ENCODE measurements at places on chromosomes 5 and 9.

GRCh38 chr9:97109194-97109811, 70.4 kb upstream of the CTSV start:
- DNase-seq: peak; percentile 44

GRCh38 chr9:89795538-89796195, 190.9 kb downstream of the GADD45G start:
- no peak for DNase-seq

DNA sequence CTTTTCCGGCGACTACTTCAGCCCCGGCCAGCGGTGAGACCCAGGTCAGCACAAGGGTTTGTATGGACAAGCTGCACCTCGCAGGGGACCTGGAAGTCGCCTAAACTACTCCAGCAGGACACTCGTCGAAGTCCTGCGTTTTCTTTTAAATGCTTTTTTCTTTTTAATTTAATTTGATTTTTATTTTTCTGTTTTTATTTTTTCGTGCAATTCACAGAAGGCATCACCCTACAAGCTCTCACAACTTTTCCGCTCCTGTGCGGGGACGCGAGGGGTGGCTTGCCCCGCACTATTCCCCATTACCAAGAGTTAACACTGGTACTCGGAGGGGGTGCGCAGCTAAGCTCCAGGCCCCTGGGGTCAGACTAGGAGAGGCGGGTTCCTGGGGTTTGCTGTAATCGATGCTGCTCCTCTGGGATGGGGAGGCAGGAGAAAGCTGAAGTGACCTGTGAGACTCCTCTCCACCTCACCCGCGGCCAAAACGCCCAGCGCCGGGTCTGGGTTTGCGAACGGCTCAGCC, 1.3 kb downstream of the EDIL3 start:
- DNase-seq: no peak

- DNase-seq: no peak
Measured at GRCh38 chr5:177501874-177502678, 4.7 kb upstream of the PDLIM7 start.

DNA sequence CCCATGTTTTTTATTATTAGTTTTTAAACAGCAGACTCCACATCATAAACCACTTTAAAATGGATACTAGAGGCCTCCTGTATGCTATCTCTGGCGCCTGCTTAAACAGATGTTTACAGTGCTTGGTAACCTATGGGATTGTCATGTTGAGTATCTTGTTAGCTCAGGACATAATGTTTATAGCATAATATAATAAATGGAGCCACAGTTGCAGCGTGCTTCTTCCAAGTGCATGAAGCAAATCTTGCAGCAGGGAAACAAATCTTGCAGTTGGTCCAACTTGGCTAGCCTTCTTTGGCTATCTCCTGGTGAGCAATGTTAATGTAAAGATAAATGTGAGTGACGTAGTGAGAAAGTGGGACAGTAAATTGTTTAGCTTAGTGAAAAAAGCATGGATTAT, 2.8 kb downstream of the GHR start:
- no peak for DNase-seq

DNA sequence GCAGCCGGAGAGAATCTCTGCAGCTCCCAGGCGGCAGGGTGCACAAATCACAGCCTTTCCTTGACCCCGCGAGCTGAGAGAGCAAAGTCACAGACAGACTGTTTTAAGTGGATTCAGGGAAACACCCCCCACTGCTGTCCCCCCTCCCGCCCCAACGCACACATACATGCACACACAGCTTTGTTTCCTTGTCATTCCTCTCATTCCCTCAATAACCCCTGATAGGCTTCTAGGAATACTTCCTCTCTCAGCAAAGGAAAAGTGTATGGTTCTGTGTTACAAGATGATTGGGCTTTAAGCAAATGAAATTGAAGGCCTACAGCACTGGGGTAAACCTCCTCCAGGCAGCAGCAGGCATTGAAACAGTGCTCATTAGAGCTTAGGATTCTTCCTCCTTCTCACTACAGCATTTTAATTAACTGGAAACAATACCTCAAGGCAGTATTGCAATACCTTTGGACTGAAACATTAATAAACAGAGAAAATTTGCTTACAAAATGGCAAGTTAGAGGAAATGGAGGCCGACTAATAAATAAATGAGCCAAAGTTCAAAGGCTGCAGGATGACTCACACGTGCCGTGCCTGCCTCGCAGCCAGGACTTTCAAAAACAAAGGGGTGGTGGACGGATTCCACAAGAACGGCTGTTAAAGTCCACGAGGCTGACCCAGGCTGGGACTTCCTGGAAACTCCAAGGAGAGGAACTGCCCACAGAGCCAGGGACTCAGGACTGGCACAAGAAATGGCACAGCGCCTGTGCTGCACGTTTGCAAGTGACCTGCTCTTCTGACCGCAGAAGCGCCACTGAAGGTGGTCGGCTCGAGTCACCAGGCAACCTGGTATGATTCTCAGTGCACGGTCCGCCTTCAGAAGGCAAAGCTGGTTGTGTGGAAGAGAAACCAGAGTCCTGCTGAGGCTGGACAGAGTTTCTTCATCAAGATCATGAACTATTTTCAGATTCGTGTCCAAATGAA, 236.2 kb downstream of the SYK start:
- DNase-seq: no peak

DNA sequence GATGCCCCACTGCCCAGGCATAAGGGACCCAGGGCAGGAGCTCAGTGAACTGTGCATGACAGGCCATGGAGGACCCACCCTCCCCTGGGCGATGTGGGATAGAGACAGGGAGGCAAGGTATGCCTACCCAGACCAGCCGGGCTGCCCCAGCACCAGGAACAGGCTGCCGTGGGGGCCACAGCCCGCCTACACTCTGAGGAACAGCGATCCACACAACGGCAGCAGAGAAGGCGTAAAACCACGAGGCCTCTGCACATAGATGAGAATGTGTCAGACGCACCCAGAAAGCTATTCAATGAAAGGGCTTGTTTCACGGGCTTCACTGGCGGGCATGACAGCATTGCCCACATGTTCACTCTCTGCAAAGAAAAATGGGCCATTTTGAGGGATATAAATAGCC, 49.5 kb downstream of the SEMA4D start:
- DNase-seq: no peak

DNA sequence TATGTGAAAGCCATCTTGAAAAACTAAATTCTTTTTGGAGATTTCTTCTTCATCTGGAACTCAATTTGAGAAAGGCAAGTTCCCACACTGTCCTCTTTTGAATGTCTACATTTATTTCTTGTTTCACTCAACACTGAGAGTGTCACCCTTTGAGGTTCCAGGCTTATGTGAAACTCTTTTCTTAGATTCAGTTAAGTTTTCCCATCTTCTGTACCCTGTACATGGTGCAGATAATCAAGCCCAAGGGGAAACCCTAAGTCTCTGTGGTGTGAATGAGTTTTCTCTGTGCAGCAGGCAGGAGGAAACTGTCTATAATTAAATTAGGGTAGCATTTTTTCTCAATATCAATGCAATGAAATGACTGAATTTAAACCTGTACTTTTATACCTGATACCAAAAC, 72.3 kb upstream of the PRLR start:
- DNase-seq: no peak

- DNase-seq: no peak
Measured at GRCh38 chr5:72451741-72452505, 55.3 kb downstream of the ZNF366 start.

DNA sequence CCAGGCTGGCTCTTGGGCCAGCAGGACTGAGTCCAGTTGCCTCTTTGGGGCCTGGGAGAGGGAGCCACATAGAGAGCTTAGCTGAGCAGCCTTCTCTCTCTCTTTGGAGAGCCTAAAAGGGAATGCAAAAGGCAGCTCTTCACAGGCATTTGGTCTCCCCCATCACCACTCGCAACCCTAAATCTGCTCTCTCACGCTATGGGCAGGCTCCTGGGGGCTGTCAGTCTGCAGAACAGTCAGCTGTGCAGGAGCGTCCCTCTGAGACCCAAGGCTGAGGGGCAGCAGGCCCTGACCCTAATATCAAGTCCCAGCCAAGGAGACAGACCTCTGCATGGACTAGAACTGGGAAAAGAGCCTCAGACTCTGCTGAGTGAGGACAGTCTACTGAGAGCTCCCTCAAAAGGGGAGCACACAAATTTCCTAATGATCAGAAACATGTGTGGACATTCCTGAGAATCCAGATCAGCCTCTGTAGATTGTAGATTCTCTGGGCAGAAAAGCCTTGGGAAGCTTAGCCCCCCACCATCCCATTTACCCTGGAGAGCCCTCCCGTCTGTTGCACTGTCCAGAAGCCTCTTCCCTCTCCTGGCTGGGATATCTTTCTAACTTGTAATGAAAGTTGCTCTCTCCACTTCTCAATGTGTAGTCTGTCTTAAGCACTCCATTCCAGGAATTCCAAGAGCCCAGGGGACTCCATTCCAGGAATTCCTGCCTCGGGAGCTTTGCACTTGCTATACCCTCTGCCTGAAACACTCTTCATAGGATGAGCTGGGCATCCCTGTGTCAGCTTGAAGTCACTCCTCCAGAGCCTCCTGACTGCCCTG, 79.4 kb downstream of the FAM114A2 start:
- no peak for DNase-seq

DNA sequence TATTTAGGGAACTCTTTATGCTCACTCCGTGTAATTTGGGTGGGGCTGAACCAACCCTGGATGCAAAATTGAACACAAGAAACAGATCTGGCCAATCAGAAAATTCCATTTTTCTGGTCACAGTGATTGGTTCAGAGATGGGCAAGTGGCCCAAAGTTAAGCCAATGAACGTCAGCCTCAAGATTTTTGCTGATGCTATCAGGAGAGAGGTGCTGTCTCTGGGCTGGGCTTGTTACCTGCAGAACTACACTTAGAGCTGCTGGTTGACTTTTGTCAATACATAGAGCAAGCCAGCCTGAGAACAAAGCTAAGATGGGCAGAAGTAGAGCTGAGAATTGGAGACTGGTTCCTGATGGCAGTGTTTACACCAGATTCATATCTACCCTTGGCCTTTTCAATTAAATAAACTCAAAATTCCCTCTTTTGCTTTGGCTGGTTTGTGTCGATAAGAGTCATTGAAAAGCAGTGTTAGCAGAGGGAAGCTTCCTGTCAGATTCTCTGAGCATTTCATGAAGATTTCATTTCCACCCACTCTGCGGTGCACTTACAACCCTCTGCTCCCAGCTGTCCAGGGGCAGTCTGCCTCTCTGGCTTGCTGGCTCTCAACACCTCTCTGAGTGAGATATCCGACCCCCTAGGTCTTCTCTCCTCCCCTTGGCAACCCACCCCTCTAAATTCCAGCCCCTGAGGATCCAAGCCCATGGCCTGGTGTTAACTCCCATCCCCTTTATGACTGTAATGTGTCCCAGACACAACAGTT, 64.5 kb upstream of the PPARGC1B start:
- DNase-seq: no peak

DNA sequence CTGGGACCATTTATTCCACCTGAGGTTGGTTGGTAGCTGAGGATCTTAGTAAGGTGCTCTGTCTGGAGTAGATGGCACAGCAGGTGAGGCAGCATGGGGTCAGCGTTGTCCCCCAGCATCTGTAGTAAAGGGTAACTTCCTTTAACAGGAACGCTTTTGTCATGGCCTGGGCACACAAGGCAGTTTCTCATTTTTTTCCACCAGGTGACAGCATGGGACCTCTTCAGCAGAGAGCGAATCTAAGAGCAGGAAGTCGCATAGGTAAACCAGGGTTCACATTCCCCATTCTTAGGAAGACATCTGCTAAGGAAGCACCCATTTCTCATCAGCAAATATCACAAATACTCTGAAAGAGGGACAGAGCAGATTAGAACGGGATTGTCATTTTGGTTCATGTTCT, 56.5 kb downstream of the GPR107 start:
- no peak for DNase-seq

GRCh38 chr5:168960497-168960896, 340.4 kb downstream of the SLIT3 start:
- DNase-seq: no peak

DNA sequence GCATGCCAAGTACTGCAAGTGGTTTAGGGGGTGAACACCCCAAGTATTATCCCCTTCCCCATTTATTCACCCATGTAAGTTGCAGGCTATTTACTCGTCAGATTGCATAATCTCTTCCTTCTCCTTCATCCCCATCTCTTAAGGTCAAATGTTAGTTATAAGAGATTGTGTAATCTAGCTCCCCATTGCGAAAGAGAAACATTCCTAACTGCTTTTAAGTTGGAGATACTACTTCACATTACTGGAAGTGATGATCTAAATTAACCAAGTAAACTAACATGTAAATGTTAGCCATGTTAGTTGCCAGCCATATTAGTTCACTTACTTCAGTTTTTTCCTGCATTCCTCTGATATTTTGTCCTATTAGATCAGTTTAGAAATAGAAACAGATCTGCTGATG, 262.3 kb downstream of the TAF11L14 start:
- DNase-seq: no peak

DNA sequence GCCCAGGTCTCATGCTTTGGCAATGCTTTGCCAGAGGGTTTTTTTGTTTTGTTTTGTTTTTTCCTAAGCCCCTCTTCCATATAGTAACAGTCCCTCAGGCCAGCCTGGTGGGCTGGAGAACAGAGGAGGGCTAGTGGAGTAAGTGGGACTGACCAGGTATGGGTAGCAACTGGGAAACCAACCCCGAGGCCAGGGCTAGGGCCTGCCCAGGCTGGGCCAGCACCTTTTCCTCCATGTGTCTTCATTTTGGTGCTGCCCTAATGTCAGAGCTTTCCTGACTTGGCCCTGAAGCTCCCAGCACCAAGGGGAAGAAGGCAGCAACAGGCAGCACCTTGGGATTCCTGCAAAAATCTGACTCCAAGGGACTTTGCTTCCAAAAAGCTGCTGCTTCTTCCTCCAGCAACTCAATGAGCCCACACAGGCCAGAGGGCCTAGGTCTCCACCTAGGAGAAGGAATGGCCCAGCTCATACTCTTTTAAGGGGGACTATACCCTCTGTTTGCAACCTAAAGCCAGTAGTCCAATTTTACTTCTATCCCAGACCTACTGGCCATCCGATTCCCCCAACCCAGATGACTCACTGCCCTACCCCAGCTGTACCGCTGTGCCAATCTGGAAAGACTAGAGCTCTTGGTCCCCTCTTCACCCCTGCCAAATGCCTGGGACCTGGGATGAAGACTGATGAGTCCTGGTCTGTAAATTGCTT, 105.1 kb downstream of the PSD2 start:
- no peak for DNase-seq

GRCh38 chr5:166369807-166370206, 1921.6 kb upstream of the WWC1 start:
- no peak for DNase-seq

DNA sequence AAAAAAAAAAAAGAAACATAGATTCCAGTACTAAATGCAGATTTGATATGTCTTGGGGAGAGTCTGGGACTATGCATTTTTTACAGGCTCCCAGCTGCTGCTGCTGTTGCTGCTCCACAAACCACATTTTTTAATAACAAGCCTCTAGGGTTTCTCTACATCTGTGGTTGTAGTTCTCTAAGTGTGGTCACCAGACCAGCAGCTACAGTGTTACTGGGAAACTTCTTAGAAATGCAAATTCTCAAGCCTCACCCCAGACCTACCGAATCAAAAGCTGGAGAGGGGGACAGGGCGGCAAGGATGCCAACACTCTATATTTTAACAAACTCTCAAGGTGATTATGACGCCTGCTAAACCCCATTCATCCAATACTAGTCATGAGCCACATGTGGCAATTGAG, 293.4 kb upstream of the PTGER4 start:
- no peak for DNase-seq

All from NCI-H526 (cell line).